ENCODE measurements at places on chromosomes 6 and 20. TPM values are rescaled to one million over a fixed set of nuclear protein-coding genes. Genes with fewer than 3 reads are reported as not detected.

GPX5 gene
- total RNA-seq: not detected

- H3K36me3 ChIP-seq: no peaks in the 10 kb centered on the region
- no peak for DNase-seq
- no peak overlapping the region for H3K4me3 ChIP-seq
Observed at GRCh38 chr6:71330501-71330900, 41.9 kb downstream of the OGFRL1 start.

EYS gene
- total RNA-seq: not detected

- no peaks in the 10 kb centered on the region for H3K27me3 ChIP-seq
- H3K27ac ChIP-seq: no peak overlapping the region
- H3K4me3 ChIP-seq: no peak overlapping the region
- no peak for DNase-seq
Observed at GRCh38 chr6:34547701-34548644, 8.2 kb downstream of the SPDEF start.

VNN1 gene
- total RNA-seq: not detected

DNA sequence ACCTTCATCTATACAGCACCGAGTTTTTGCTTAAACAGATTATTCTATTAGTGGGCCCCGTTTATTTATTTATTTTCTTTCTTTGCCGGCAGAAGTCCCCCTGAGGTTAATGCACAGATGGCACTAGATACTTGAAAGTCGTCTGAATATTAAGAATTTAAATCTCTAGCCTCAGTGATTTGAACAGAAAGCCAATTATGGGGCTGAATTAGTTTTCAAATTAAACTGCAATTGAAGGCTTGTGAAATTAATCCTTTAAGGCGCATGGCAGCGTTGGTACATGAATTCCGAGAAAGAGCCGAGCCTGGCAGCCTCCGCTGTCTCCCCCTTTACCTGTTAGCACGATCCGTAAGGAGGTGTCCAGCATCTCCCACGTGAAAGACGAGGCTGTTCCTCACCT lies 202.8 kb downstream of the TAF4 start:
- no peak overlapping the region for H3K27ac ChIP-seq
- no peaks in the 10 kb centered on the region for H3K4me1 ChIP-seq
- no peaks in the 10 kb centered on the region for H3K36me3 ChIP-seq
- no peaks in the 10 kb centered on the region for H3K27me3 ChIP-seq

DNA sequence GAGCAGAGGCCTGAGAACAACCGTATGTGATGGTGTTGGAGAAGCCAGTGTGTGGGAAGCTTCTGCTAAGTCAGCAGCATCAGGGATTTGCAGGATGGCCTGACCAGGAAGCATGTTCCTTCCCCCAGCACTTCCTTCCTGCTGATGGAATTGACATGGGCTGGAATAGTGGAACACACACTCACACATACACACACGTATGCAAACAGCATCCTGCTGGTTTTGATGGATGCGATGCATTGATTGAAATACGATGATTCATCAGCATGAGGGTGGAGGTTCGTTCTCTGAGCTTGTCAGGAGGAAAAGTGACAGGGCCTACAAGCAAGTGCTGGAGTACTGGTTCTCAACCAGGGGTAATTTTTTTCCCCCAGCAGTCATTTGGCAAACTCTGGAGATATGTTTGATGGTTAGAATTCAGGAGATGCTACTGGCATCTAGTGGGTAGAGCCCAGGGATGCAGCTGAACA lies 229.1 kb downstream of the NFATC2 start:
- H3K4me3 ChIP-seq: no peak overlapping the region
- DNase-seq: no peak
- no peak overlapping the region for H3K27ac ChIP-seq
- H3K4me1 ChIP-seq: no peaks in the 10 kb centered on the region
- peaks cover 7% of the 10 kb centered on the region for H3K27me3 ChIP-seq
- H3K36me3 ChIP-seq: no peaks in the 10 kb centered on the region

WFDC11 gene
- total RNA-seq: not detected

- DNase-seq: no peak
- H3K27ac ChIP-seq: no peak overlapping the region
- peaks cover 4% of the 10 kb centered on the region for H3K27me3 ChIP-seq
- H3K4me1 ChIP-seq: no peaks in the 10 kb centered on the region
Observed at GRCh38 chr6:170203212-170203611, 87.7 kb downstream of the DLL1 start.

- peak overlapping the region; percentile 7 for H3K27ac ChIP-seq
- peaks cover 60% of the 10 kb centered on the region for H3K4me1 ChIP-seq
- no peaks in the 10 kb centered on the region for H3K36me3 ChIP-seq
- no peaks in the 10 kb centered on the region for H3K27me3 ChIP-seq
- no peak overlapping the region for H3K4me3 ChIP-seq
- DNase-seq: peak; percentile 79
Observed at GRCh38 chr6:135159531-135159930, 21.6 kb upstream of the MYB start.

TMEM200A gene
- 0.14 TPM for total RNA-seq

DNA sequence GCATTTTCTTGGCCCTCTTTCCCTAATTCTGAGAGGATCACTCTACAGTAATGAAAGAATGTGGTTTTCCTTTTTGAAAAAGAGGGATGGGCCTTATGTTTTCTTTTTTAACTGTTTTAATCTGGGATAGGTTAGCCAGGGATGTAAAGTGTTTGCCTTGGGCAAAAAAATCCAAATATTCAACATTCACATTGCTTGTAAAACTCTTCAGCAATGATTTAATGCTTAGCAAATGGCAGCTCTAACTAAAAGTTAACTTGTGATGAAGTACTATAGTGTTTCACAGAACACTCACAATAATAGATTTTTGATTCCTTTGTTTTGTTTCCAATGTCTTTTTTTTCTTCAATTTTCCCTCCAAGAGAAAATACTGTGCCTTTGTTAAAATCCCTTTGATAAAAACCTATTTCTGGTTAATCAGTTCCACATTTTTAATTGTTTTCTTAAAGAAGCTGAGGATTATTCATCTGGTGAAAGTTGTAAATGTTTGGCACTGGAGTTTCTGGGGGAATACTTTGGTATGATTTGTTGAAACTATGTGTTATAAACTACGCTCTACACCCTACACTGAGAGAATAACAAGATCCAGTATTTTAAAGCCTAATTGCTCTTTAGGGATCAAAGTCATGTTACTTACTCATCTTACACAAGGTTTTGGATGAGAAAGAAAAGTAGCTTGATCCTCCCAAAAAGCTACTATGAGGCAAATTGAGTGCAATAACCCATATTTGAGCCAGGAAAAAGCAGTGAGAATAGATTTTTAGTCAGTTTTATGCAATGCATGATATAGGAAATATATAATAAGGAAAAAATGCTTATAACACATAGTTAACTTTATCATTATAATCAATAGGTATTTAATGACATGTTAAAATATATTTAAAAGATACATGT lies 335.8 kb downstream of the EPHA7 start:
- no peaks in the 10 kb centered on the region for H3K4me1 ChIP-seq
- H3K4me3 ChIP-seq: no peak overlapping the region
- no peaks in the 10 kb centered on the region for H3K36me3 ChIP-seq
- DNase-seq: no peak

GRCh38 chr6:135759831-135760230 lies 91.7 kb upstream of the PDE7B start:
- H3K27me3 ChIP-seq: no peaks in the 10 kb centered on the region
- peak; percentile 9 for DNase-seq
- no peak overlapping the region for H3K27ac ChIP-seq

- H3K4me3 ChIP-seq: no peak overlapping the region
- no peaks in the 10 kb centered on the region for H3K4me1 ChIP-seq
- DNase-seq: no peak
- no peaks in the 10 kb centered on the region for H3K36me3 ChIP-seq
Observed at GRCh38 chr6:24052590-24052961, 73.4 kb upstream of the NRSN1 start.

GRCh38 chr6:75620381-75621304 lies 19.0 kb downstream of the SENP6 start:
- H3K27me3 ChIP-seq: no peaks in the 10 kb centered on the region
- DNase-seq: no peak
- peak overlapping the region; percentile 55 for H3K27ac ChIP-seq

STMND1 gene
- total RNA-seq: not detected

ZNF391 gene
- total RNA-seq: 4.3 TPM

- no peak for DNase-seq
- H3K27ac ChIP-seq: no peak overlapping the region
- no peaks in the 10 kb centered on the region for H3K4me1 ChIP-seq
- no peaks in the 10 kb centered on the region for H3K36me3 ChIP-seq
Observed at GRCh38 chr6:112202639-112203341, 51.6 kb downstream of the LAMA4 start.

GRCh38 chr6:148440877-148441453 lies 98.3 kb downstream of the SASH1 start:
- peaks cover 15% of the 10 kb centered on the region for H3K4me1 ChIP-seq
- H3K27ac ChIP-seq: no peak overlapping the region
- H3K4me3 ChIP-seq: no peak overlapping the region
- no peaks in the 10 kb centered on the region for H3K36me3 ChIP-seq
- H3K27me3 ChIP-seq: peaks cover 18% of the 10 kb centered on the region
- no peak for DNase-seq

DNA sequence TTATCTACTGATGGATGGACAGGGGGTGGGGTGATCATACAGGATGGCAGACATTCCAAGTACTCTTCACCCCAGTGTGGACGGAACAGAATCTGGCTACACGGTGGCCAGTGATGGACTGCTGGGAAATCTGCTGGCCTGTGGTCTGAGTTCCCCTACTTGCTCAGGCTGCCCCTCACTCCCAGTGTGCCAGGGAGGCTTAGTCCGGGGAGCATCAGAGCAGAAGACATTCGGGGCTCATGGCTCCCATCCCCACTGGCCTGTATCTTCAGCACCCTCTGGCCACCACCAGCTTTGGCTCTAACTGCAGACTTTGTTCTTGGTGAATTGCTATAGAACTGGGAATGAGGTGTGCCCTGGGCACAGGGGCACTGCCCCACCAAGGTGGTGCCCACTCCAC lies 15.3 kb downstream of the TLDC2 start:
- peaks cover 18% of the 10 kb centered on the region for H3K36me3 ChIP-seq
- no peak overlapping the region for H3K4me3 ChIP-seq
- H3K27ac ChIP-seq: no peak overlapping the region
- DNase-seq: no peak

DNA sequence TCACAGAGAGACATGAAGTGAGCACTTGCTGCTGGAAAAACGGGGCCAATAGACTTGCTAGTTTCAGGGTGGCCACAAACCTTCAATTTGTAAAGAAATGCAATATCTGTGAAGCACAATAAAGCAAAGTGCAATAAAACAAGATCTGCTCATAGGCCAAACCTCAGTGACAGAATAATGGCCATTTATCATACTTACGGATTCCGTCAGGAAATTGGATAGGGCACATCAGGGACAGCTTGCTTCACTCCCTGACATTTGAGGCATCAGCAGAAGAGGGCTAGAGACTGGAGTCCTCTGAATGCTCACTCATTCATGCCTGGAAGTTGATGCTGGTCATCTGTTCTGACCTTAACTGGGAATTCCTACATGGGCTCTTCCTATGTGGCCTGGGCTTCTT lies 165.5 kb upstream of the OPRM1 start:
- H3K27me3 ChIP-seq: peaks cover 5% of the 10 kb centered on the region
- no peaks in the 10 kb centered on the region for H3K36me3 ChIP-seq
- H3K4me3 ChIP-seq: no peak overlapping the region
- no peak for DNase-seq
- H3K27ac ChIP-seq: no peak overlapping the region
- no peaks in the 10 kb centered on the region for H3K4me1 ChIP-seq

COL20A1 gene
- 0.04 TPM for total RNA-seq

HSPA12B gene
- total RNA-seq: not detected

DNA sequence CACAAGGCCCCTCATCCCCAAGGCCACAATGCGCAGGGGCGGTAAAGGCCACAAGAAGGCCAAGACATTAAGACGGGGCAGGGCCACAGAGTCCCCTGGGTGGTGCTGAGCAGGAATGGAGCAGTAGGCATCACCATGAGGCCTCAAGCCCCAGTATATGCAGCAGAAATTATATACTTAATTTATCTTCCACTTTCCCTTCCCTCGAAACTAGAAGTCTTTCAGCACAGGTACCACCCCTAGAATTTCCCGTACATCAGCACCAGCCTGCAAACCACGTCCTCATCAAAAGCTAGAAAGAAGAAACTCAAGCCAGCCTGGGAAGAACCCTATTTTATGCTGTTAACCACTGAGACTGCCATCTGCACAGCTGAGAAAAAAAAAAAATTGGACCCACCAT lies 89.4 kb downstream of the PLG start:
- H3K4me3 ChIP-seq: no peak overlapping the region
- DNase-seq: peak; percentile 10
- peaks cover 2% of the 10 kb centered on the region for H3K27me3 ChIP-seq
- peaks cover 17% of the 10 kb centered on the region for H3K4me1 ChIP-seq
- no peaks in the 10 kb centered on the region for H3K36me3 ChIP-seq
- H3K27ac ChIP-seq: no peak overlapping the region

Data from activated CD4-positive, alpha-beta T cell treated with anti-CD3 and anti-CD28 coated beads for 36 hours (primary cell).